ENCODE measurements at places on chromosomes 3 and 15. TPM values are rescaled to one million over a fixed set of nuclear protein-coding genes. Genes with fewer than 3 reads are reported as not detected.

ADAMTSL3 gene
- not detected for total RNA-seq

GOLGA8J gene
- total RNA-seq = 0.34 TPM

CALML4 gene
- total RNA-seq = 11.7 TPM

WDR93 gene
- total RNA-seq = not detected

DNA sequence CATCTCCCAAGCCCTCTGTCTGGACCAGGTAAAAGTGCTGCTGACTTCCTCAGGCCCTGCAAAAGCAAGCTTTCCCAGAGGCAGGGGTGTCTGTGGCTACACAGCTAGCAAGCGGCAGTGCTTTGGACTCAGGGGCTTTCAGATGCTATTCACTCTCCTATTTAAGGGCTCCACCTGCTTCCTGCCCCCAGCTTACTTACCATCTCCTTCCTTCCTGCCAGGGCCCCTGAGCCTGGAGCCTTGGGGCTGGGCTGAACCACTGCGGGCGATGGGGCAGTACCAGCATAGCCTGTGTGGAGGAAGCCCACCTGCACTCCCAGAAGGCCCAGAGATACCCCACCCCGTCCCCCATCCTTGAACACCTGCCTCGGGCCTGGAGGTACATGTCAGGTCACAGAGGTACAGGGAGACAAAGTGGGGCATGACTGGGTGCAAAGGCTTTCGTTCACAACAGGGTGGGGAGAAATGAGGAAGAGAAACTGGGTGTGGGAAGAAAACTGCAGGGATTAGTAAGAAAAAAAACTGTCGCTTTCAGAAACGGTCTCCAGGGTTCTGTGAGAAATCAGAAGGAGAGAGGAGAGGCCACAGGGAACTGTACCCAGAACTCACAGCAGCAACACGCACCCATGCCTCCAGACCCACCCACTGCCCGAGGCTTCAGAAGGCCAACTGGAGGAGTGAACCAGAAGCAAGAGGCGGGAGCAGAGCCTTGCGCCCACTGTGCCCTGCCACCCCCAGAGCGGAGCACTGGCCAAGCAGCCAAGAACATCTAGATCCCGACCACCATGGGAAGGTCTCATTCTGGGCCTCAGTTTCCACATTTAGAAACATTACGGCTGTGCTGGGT is 49.5 kb downstream of the CCDC12 start:
- DNase-seq = peak; percentile 54
- H3K36me3 ChIP-seq = peaks cover 69% of the 10 kb centered on the region
- H3K27ac ChIP-seq = peak overlapping the region; percentile 83
- peaks cover 80% of the 10 kb centered on the region for H3K4me1 ChIP-seq

- DNase-seq = no peak
- no peak overlapping the region for H3K27ac ChIP-seq
- peaks cover 8% of the 10 kb centered on the region for H3K4me1 ChIP-seq
- H3K36me3 ChIP-seq = peaks cover 71% of the 10 kb centered on the region
Measured at GRCh38 chr3:105715372-105715771, 153.4 kb downstream of the CBLB start.

GRCh38 chr3:25723802-25724201 is 59.1 kb upstream of the TOP2B start:
- no peaks in the 10 kb centered on the region for H3K4me1 ChIP-seq
- peaks cover 27% of the 10 kb centered on the region for H3K36me3 ChIP-seq
- H3K27me3 ChIP-seq = no peaks in the 10 kb centered on the region
- DNase-seq = no peak
- H3K27ac ChIP-seq = no peak overlapping the region

KLHL40 gene
- total RNA-seq = not detected

PPIP5K1 gene
- total RNA-seq = 48.3 TPM

- H3K27ac ChIP-seq = no peak overlapping the region
- no peaks in the 10 kb centered on the region for H3K36me3 ChIP-seq
- DNase-seq = no peak
- no peak overlapping the region for H3K4me3 ChIP-seq
Measured at GRCh38 chr15:57324590-57324890, 51.8 kb upstream of the CGNL1 start.

GRCh38 chr3:156742401-156742800 is 68.0 kb downstream of the TIPARP start:
- H3K27me3 ChIP-seq = no peaks in the 10 kb centered on the region
- H3K27ac ChIP-seq = no peak overlapping the region
- DNase-seq = no peak
- H3K4me1 ChIP-seq = peaks cover 4% of the 10 kb centered on the region
- peaks cover 4% of the 10 kb centered on the region for H3K36me3 ChIP-seq
- H3K4me3 ChIP-seq = no peak overlapping the region

DNA sequence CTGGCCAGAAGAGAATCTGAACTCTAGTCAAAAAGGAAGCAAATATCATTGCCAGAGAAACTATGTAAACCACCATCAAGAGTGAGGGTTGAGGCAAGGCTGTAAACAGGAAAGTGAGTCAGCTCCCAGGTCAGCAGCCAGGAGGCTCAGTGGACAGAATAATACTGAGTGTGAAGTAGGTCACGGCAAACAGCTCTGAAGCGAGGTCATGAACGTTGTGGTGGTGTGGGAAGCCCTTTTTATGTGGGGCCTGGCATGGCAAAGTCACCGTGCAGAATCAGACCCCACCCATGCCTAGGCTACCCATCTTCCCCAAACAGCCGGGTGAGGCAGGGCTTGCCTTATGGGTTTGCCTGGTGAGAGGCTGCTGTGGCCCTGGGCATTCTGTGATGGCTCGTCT is 43.9 kb downstream of the THBS1 start:
- no peaks in the 10 kb centered on the region for H3K27me3 ChIP-seq
- H3K36me3 ChIP-seq = peaks cover 48% of the 10 kb centered on the region
- H3K4me3 ChIP-seq = peak overlapping the region; percentile 62
- peaks cover 85% of the 10 kb centered on the region for H3K4me1 ChIP-seq
- H3K27ac ChIP-seq = peak overlapping the region; percentile 97

DNA sequence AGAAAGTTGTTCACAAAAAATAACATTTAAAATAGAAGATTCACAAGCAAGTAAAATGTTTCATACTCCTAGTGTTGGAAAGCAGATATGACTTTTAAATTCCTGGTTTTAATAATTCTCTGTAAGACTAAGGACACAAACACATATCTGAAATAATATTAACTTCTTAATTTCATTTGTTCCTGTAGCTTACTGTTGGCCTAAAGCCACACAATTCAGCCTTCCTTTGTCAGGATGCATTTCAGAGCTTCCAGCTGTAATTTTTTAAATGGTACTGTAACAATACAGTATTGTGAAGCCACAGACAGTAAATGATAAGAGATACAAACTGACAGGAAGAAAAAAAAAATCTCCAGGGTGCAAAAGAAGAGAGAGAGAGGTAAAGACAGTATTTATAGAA is 84.2 kb downstream of the TMCC1 start:
- no peak overlapping the region for H3K4me3 ChIP-seq
- H3K27me3 ChIP-seq = no peaks in the 10 kb centered on the region
- H3K4me1 ChIP-seq = no peaks in the 10 kb centered on the region
- DNase-seq = no peak
- H3K27ac ChIP-seq = no peak overlapping the region

DNA sequence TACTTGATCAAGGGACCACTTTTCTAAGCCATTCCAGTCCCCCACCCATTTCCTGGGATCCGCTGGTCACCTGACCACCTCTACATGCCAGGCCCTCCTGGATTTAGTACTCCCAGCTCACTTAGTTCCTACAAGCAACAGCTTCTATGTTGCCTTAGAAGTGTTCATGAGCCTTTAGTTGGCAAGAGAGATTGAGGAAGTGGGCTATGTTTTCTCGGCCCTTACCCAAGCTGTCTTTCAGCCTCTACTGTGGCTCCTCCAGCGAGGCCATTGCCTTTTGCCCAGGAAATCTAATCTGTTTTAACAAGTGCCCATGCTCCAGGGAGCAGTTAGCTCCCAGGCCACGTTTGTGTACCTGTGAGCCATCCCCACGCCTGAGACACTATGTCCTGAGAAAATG is 4.5 kb upstream of the PRKAR2A start:
- DNase-seq = no peak
- H3K4me1 ChIP-seq = peaks cover 12% of the 10 kb centered on the region
- H3K27me3 ChIP-seq = no peaks in the 10 kb centered on the region
- H3K36me3 ChIP-seq = peaks cover 7% of the 10 kb centered on the region
- H3K4me3 ChIP-seq = no peak overlapping the region

FAM174B gene
- total RNA-seq = 2.5 TPM

GRCh38 chr15:69299451-69299886 is 757 bp downstream of the PAQR5 start:
- DNase-seq = no peak
- peaks cover 39% of the 10 kb centered on the region for H3K27me3 ChIP-seq
- no peak overlapping the region for H3K27ac ChIP-seq
- no peak overlapping the region for H3K4me3 ChIP-seq
- H3K4me1 ChIP-seq = no peaks in the 10 kb centered on the region
- H3K36me3 ChIP-seq = no peaks in the 10 kb centered on the region

HRH1 gene
- 0.29 TPM for total RNA-seq

CCDC39 gene
- not detected for total RNA-seq

CDC25A gene
- total RNA-seq = 31.3 TPM

- peaks cover 3% of the 10 kb centered on the region for H3K27me3 ChIP-seq
- H3K4me3 ChIP-seq = no peak overlapping the region
- no peak for DNase-seq
- H3K36me3 ChIP-seq = no peaks in the 10 kb centered on the region
- H3K27ac ChIP-seq = no peak overlapping the region
- H3K4me1 ChIP-seq = peaks cover 16% of the 10 kb centered on the region
Measured at GRCh38 chr15:101069654-101069973, 150.5 kb downstream of the LRRK1 start.

GOLGA8M gene
- 7.1 TPM for total RNA-seq

GRCh38 chr3:42052132-42052483 is 39.0 kb upstream of the TRAK1 start:
- H3K4me3 ChIP-seq = no peak overlapping the region
- no peak overlapping the region for H3K27ac ChIP-seq
- H3K27me3 ChIP-seq = no peaks in the 10 kb centered on the region
- H3K36me3 ChIP-seq = no peaks in the 10 kb centered on the region
- H3K4me1 ChIP-seq = peaks cover 12% of the 10 kb centered on the region

- H3K4me3 ChIP-seq = no peak within 1 kb of the TSS
- no peaks in the 10 kb centered on the region for H3K36me3 ChIP-seq
- no peaks in the 10 kb centered on the region for H3K4me1 ChIP-seq
- no peak within 1 kb of the TSS for H3K27ac ChIP-seq
- peaks cover 11% of the 10 kb centered on the region for H3K27me3 ChIP-seq
- DNase-seq = no peak
Measured at GRCh38 chr3:73624821-73625665, at the start of gene PDZRN3. TSS of gene PDZRN3 (minus strand) at chr3:73624941.

DISP2 gene
- 2.6 TPM for total RNA-seq

GRCh38 chr3:83317605-83318004 is 1556.2 kb upstream of the GBE1 start:
- H3K36me3 ChIP-seq = no peaks in the 10 kb centered on the region
- no peaks in the 10 kb centered on the region for H3K27me3 ChIP-seq
- DNase-seq = no peak
- no peaks in the 10 kb centered on the region for H3K4me1 ChIP-seq
- H3K27ac ChIP-seq = no peak overlapping the region

DNA sequence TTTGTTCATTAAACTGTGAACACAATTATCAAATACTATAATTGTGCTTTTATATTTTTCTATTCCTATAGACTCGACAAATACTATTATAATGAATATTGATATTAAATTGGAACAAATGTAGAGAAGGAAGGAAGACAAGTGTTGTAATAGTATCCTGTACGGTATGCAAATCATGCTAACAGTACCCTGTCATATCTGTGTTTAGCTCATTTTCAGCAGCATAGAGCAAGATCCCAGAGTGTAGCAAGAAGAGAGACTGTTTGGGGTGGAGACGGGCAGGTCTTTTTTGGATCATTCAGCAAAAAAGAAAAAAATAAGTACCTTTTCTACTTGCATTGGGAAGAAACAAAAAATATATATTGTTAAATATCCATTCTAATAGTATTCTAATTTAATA is 224.1 kb downstream of the TPRG1 start:
- no peak overlapping the region for H3K4me3 ChIP-seq
- H3K4me1 ChIP-seq = no peaks in the 10 kb centered on the region
- no peaks in the 10 kb centered on the region for H3K27me3 ChIP-seq

NOX5 gene
- not detected for total RNA-seq

DNA sequence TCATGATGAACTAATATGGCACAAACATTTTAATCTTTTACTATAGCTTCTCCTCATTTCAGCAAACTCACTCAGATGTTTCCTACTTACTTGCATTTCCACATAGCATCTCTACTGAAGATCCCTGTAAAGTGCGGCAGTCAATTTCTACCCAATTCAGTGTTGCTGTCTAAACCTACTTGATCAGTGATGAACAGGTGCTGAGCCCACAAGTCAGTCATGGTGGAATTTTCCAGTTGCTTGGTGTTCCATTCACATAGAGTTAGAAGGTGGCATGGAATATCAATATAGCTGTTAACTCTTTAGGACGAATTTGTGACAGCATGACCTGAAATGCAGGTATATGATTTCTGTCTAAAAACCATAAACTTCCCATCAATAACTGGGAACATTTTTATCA is 22.7 kb downstream of the MRPL3 start:
- no peak for DNase-seq
- H3K4me1 ChIP-seq = no peaks in the 10 kb centered on the region
- peaks cover 31% of the 10 kb centered on the region for H3K36me3 ChIP-seq
- no peaks in the 10 kb centered on the region for H3K27me3 ChIP-seq

MEX3B gene
- 0.63 TPM for total RNA-seq

GATM gene
- total RNA-seq = 1.5 TPM

DNA sequence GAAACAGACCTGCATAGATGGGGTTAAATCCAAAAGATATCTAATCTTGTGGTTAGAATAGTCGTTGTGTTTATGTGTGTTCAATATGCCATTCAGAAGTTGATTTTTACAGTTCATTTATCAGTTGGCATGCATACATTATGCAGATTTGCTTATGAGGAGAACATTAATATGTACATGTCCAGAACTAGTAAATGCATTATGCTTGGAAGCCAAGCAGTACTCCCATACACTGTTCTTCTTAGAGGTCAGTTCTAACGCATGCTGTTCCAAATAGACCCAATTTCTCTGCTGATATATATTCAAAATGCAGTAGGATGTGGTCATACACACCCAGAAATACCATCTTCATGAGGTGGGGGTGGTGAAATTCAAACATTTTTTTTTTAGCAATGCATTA is 956 bp downstream of the FGF12 start:
- no peak overlapping the region for H3K4me3 ChIP-seq
- no peak overlapping the region for H3K27ac ChIP-seq
- H3K27me3 ChIP-seq = peaks cover 8% of the 10 kb centered on the region

DNA sequence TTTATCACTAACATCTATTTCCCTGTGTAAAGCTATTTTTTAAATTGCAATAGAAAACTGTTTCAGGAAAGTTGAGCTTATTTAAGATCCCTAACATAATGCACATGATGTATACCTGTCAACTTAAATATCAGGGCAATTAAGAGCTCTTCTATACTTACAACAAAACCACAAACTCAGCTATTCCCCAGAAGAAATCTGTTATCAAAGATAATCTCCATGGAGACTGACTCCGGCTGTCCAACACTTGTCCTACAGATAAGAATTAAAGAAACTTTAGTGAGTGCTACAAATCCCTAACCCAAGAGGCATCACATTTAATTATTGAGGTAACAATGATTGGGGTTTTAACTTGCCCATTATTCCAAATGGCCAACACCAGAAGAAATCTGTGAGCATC is 3.4 kb downstream of the SELENOK start:
- no peak overlapping the region for H3K27ac ChIP-seq
- H3K4me1 ChIP-seq = peaks cover 52% of the 10 kb centered on the region
- H3K4me3 ChIP-seq = no peak overlapping the region
- no peaks in the 10 kb centered on the region for H3K27me3 ChIP-seq
- H3K36me3 ChIP-seq = peaks cover 38% of the 10 kb centered on the region

- no peak overlapping the region for H3K4me3 ChIP-seq
- no peak overlapping the region for H3K27ac ChIP-seq
- H3K36me3 ChIP-seq = no peaks in the 10 kb centered on the region
- peak; percentile 61 for DNase-seq
Measured at GRCh38 chr15:62847900-62848489, 194.6 kb upstream of the TPM1 start.

- H3K27ac ChIP-seq = no peak overlapping the region
- H3K27me3 ChIP-seq = no peaks in the 10 kb centered on the region
- no peaks in the 10 kb centered on the region for H3K4me1 ChIP-seq
- DNase-seq = no peak
- no peak overlapping the region for H3K4me3 ChIP-seq
Measured at GRCh38 chr15:65259367-65259797, 27.3 kb downstream of the PARP16 start.
